ENCODE measurements at places on chromosomes 11 and 22.

GRCh38 chr11:44613153-44613552 is 47.7 kb downstream of the CD82 start:
- no peak for DNase-seq

- no peak for DNase-seq
Measured at GRCh38 chr22:29855611-29856181, 17.6 kb upstream of the ASCC2 start.

DNA sequence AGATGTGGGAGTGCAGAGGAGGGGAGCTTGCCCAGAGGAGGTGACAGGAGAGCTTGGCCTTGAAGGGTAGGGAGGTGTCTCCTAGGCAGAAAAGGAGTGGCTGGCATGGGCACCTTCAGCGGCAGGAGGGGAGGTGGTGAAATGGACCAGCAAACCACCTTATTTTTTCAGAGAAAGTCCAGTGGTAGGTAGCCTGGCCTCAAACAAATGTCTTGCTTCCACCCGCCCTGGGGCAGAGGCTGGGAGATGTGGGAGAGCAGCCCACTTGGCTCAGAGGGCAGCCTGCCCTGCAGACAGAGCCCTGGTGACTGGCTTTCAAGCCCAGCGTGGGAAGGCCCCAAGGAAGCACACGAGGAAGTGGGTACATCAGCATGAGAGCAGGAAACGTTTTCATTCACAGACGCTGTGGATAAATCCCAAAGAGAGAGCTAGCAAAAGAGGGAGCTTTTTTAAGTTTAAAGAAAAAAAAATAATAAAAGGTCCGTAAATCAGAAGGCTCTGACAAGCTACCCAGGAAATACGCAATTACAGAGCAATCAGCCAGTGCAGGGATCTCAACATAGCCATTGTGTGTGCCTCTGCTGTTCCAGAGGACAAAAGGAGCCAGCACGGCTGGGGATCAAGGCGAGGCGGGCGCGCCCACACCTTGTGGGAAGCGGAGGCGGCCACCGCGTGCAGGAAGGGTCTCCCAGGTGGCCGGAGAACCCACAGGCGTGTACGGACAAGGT is 238.7 kb upstream of the PLET1 start:
- no peak for DNase-seq

DNA sequence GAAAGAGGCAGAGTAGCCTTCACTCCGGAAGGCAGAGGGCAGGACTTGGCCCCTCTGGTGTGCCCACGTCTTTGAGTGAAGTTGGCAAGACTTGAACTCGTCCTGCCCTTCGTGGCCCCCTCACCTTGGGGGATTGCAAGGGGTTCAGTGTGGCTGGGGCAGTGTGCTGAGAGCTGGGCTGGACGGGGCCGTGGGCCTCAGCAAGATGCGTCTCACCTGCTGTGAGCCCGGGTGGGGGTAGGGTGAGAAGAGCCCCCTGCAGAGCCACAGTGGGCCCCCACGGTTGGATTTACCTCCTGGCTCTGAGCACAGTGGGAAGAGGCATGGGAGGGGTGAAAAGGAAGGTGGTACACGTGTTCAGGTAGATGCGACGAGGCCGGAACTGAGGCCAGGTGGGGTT is 81.4 kb upstream of the ATXN10 start:
- no peak for DNase-seq

GRCh38 chr22:41479671-41480396 is 10.9 kb downstream of the ACO2 start:
- no peak for DNase-seq

GRCh38 chr11:82842019-82842418 is 58.2 kb downstream of the PRCP start:
- no peak for DNase-seq

DNA sequence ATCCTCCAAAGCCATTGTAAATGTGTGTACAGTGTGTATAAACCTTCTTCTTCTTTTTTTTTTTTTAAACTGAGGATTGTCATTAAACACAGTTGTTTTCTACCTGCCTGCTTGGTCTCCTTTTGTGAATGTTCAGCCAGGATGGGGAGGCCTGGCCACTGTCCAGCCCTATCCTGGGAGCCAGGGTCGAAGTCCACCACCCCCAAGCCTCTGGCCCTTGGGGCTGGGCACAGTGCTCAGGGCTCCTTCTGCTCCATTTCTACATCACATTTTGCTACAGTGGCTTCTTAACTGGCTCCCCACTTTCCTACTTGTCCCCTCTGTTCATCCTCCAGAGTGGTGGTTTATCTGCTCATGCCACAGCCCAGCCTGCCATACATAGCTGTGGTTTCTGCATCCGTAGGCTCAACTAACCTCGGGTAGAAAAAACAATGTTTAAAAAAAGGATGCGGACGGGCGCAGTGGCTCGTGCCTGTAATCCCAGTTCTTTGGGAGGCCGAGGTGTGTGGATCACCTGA is 2.5 kb upstream of the SMARCB1 start:
- DNase-seq = no peak

DNA sequence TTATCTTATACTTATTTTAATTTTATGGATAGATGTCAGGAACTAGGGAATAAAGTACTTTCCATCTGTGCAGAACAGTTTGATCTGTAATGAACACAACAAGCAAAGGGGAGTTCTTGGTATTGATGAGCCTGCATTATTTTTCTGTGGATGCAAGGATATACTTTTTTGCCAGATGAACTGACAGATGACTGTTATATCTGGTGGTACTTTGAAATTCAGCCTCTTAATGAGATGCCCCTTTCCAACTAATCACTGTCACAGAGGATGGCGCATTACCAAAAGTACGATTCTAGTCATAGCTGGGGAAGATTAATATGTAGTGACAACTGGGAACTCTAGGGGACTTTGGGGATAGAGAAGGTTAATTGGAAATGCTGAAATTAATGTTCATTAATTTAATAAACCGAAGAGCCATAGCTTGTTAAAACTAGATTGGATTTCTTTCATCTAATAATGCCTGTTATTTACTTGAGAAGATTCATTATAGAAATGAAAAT is 603.4 kb upstream of the CNTN5 start:
- DNase-seq = no peak

DNA sequence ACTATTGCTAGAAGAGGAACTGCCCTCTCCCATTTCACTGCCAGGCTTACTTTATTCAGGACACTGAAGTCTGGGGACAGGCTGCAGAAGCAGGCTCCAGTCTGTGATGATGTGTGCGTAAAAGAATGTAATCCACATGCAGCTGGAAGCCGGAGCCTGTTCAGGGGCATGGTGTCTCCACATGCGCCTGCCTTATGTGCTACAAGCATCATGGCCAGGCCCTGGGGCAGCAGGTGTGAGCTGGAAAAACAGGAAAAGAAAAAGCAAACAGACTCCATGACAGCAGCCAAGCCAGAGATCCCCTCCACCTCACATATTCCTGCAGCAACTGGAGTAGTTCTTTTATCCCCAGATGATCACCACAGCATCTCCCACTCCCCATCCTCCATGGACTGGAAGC is 33.4 kb downstream of the ARFGAP2 start:
- DNase-seq = no peak

DNA sequence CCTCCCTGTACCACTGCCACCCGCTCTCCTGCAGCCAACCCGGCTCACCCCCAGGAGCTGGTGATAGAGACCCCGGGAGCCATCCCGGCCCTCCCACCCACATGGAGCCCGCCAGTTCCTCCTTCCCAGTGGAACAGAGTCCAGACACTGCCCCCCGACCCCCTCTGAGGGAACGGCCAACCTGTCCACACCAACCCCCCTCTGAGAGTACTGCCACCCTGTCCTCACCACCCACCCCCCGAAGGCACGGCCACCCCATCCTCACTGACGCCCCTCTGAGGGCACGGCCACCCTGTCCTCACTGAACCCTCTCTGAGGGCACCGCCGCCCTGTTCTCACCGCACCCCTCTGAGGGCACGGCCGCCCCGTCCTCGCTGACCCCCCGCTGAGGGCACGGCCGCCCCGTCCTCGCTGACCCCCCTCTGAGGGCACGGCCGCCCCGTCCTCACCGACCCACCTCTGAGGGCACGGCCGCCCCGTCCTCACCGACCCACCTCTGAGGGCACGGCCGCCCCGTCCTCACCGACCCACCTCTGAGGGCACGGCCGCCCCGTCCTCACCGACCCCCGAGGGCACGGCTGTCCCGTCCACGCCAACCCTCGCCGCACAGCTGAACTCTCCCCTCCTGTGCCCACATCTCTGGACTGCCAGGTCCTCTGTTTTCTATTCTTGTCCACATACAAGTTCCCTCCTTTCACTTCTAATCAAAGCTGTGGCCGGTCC is 18.0 kb downstream of the TOLLIP start:
- DNase-seq = no peak

GRCh38 chr11:13047884-13048283 is 38.8 kb downstream of the RASSF10 start:
- no peak for DNase-seq

GRCh38 chr11:134543241-134543640 is 131.2 kb upstream of the B3GAT1 start:
- DNase-seq = no peak

- DNase-seq = no peak
Measured at GRCh38 chr22:37640591-37641560, 1.4 kb downstream of the SH3BP1 start.

DNA sequence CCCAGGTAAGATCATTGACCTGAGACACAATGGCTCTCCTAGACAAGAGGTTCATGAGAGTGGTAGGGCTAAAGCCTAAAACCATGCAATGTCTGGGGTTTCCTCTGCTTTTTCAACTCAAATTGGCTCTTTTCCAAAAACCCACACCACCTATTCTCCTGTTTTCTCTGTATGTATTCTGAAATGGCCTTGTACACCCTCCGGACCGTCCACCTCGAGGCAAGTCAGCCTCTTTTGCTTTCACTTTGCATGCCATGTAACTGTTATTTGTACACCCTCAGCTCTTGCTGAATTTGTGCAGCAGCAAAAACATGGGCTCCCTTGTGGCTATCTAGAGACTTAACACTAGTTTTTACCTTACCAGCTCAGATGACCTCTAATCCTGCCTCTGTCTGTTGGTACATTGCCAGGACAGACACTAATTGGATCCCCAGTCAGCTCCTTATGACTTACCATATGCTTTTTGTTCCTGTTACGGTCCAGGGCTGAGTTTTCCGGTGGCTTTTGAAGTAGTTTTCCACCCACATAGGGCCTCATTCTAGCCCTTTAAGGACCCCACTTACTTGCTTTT is 288.0 kb downstream of the SBF2 start:
- no peak for DNase-seq

DNA sequence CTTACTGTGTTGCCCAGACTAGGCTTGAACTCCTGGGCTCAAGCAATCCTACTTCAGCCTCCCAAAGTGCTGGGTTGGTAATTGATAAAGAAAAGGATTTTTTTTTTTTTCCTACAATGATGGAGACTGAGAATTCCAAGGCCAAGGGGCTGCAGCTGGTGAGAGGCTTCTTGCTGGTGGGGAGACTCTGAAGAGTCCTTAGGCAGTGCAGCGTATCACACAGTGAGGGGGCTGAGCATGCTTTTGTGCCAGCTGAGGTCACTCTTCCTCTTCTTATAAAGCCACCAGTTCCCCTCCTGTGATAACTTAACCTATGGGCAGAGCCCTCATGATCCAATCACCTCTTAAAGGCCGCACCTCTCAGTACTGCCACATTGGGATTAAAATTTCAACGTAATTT is 28.2 kb upstream of the CCDC81 start:
- DNase-seq = no peak

- no peak for DNase-seq
Measured at GRCh38 chr11:46410021-46410420, 18.4 kb upstream of the CHRM4 start.

DNA sequence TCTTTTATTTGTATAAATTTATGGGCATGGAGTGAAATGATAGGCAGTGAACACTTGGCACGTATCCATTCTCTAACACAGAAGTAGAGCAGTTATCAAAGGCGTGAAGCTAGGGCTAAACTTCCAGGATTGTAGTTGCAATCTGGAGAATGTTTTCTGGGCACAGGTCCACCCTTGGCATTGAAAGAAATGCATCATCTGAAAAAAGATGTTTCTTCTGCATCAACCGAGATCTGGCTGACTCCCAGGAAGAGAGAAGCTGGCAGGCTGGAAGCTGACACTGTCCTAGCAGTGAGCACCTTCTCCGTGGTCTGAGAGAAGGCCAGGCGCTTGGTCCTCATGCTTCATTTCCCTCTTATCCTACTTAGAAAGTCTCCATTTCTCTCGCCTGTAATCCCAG is 600.0 kb downstream of the BRD1 start:
- no peak for DNase-seq

DNA sequence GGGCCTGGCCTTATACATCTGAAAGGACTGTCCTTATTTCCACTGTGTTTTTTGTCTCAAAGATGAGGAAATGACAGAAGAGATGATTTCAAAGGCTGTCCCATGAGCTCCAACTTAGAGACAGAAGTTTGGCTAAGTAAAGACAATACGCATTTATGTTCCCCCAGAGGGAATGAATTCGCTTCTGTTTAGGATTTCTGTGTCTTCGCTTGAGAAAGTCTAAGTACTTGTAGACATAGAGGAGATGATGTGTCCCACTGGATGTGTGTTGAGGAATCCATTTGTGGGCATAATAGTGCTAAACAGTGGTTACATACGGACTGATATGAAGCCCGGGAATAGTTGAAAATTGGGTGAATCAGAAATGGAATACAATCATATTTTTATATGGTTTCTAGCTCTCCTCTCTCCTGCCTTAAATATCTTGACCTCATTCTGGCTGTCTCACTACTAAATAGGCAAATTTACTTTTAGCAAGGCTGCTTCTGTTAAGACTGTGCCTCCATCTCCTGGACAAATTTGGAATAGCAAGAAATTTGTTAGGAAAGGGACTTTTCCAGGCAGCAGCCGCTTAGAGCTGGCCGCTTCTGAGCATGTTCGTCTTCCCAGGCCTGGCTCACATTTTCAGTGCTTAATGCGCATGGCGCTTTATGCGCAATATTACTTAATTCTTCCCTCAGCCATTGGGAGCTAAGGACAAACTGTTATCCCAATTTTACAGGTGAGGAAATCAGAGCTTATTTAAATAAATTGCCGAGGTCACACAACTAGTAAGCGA is 1.9 kb upstream of the PEX26 start:
- DNase-seq = no peak

DNA sequence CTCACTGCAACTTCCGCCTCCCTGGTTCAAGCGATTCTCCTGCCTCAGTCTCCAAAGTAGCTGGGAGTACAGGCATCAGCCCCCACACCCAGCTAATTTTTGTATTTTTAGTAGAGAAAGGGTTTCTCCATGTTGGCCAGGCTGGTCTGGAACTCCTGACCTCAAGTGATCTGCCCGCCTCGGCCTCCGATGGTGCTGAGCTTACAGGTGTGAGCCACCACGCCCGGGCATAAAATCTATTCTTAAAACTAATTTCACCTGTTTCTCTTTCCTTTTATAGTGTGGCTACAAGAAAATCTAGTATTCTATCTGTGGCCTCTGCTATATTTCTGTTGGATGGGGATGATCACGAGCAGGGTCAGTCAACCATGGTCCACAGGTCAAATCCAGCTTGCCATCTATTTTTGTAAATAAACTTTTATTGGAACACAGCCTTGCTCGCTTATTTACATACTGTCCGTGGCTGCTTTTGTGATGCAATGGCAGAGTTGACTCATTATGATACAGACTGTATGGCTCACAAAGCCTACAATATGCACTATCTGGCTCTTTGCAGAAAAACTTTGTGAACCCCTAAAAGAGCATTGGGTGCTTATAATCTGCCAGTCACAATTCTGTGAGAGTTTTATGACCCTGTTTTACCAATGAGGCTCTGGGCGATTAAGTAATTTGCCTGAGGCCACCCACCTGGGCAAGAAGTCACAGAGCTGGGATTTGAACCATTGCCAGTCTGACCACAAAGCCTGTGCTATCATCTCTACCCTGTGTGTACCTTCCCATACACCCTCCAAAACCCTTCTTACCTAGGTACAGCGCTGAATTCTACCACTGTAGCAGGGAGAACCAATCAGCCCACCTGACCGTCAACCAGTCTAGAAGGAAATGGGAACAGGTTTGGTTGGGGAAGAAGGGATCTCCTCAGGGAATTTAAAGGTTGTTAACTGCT is 28.3 kb downstream of the SLC1A2 start:
- DNase-seq = peak; percentile 12
